ENCODE measurements at places on chromosomes 16 and 17.

DNA sequence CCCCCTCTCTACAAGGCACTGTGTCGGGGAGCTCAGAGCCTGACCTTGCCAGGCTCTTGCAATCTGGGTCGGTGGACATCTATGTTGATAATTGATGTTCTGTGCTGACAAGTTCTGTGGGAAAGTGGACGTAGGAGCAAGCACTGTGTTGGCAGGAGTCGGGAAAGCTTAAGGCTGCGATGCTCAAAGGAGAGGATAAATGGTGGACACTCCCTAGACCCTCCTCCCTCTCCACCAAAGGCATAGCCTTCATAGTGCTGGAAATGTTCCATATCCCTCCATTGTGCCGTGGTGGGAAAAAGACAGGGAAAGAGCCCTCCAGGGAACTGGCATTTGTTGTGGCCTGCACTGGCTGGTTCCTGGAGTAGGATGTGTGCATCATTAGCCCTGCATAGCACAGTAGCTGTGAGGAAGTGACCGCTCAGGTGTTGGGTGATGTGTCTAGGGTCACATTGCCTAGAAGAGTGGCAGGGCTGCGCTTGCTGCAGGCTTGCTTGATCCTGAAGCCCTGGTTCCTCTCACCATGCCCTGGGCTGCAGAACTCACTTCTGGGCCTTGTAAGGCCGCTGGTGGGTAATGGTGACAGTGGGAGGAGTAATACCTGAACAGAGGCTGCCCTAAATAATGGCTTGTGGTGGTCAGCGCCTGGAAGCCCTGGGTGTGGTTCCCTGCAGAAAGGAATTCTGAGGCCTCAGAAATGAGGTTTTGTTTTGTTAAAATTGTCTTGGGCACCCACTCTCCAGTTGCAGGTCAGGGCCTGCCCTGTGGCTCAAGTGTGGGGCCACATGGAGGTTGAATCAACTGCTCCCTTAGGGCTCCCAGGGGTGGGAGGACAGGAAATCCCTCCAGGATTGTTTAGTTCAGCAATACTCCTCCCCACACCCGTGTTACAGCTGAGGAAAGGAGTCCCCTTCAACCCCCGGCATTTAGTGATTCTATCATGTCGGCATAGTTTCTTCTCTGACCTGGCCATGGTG lies 62.6 kb downstream of the KSR1 start:
- DNase-seq, result no peak

GRCh38 chr17:31553506-31553905 lies 162.0 kb downstream of the RAB11FIP4 start:
- no peak for DNase-seq

DNA sequence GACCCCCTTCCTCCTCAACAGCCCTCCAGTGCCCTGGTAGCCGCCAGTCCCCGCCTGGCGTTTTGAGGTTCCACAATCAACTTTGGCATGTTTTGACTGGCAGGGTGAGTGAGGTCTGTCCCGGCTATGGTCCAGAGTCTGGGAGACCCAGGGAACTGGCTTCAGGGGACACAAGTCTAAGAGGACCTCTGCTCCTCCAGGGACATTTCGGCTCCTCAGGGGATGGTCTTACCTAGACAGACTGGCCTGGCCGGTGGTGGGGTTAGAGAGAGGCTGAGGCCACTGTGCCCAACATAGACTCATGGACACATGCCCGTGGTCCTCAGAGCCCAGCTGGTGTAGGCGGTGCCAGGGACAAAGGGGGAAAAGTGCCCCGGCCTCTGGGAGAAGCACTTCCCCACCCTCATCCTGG lies 2.2 kb downstream of the TMC8 start:
- DNase-seq, result no peak

GRCh38 chr17:29593591-29594518 lies 923 bp downstream of the ANKRD13B start:
- DNase-seq, result peak; percentile 88

DNA sequence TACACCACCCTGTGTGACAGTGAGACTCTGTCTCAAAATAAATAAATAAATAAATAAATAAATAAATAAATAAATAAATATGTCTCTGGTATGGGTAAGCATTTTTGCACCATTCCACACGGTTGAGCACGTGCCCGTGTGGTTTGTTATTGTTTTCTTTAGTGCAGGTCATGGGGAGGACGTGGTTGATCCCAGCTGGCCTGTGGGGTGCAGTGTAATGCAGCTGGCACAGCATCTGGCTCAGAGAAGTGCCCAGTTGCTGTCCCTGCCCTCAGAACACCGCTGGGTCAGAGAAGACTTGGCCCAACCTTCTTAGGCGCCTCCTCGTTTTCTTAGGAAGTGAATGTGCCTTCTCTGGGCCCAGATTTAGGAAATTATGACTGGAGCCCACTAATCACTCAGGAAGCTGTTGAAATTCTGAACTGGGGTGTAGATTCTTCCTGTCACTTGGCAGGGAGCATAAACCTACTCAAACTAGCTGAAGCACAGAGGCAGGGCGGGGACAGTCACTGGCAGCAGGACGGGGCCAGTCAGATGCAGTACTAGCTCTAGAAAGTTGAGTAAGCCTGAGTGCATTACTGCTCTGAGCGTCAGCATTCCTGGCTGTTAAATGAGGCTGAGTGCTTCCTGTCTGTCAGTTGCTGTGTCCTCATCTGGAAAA lies 85.9 kb downstream of the SNX29 start:
- DNase-seq, result no peak

DNA sequence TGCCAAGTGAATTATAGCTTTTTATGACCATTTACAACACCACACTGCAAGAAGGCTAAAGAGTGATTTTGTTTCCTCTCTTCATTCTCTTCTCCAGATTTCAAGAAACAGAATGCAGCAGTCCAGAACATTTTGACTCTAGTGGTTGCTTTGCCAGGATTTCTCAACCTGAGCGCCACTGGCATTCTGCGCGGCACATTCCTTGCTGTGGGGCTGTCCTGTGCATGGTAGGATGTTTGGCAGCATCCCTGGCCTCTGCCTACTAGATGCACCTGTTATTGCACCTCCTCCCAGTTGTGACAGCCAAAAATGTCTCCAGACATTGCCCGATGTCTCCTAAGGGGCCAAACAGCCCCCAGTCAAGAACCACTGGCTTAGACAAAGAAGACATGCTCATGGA lies 25.7 kb upstream of the SLC39A11 start:
- DNase-seq, result no peak

GRCh38 chr17:42429726-42430447 lies 6.8 kb upstream of the CAVIN1 start:
- no peak for DNase-seq

DNA sequence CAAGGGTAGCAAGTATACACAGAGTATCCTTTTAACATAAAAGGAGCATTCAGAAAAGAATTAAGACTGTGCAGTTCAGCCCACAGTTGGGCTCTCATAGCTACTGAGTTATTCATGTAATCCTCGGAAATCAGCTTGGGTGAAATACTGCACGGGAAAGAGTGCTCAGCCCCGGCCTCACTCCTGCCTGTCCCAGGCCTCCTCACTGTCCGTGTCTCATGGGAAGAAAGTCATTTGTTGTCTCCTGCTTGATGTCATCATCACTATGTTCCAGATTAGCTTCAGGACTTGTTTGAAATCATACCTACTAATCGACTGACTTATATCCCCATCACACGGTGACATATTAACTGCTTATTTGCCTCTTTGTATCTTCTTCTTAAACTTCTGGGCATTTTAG lies 223.3 kb upstream of the CHMP6 start:
- DNase-seq, result no peak
